CD4-positive, alpha-beta T cell treated with Interleukin-15 for 1 hour (primary cell): ENCODE measurements at places on chromosomes 6 and 20.

GRCh38 chr6:11785415-11785773 is 6.8 kb upstream of the ADTRP start:
- no peak for DNase-seq

- no peak for DNase-seq
Measured at GRCh38 chr20:59581993-59582679, 22.2 kb upstream of the PHACTR3 start.

DNA sequence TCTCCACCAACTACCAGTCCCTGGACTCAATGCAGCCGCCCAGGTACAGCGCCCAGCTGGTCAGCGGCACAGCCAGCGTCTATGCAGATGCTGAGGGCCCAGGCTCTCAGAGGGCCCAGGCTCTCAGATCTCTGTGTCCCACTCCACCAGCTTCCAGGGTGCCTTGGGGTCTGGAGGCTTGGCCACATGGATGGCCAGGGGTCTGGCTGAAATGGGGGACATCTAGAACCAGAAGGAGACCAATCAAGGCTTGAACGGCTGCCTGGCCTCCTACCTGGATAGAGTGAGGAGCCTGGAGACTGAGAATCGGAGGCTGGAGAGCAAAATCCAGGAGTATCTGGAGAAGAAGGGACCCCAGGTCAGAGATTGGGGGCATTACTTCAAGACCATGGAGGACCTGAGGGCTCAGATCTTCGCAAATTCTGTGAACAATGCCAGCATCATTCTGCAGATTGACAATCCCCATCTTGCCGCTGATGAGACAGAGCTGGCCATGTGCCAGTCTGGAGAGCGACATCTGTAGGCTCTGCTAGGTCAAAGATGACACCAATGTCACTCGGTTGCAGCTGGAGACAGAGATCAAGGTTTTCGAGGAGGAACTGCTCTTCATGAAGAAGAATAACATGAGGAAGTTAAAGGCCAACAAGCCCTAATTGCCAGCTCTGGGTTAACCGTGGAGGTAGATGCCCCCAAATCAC is 44.1 kb upstream of the GRM4 start:
- DNase-seq = peak; percentile 71

GRCh38 chr6:166456395-166457156 is 73.8 kb upstream of the MPC1 start:
- no peak for DNase-seq

GRCh38 chr20:39823224-39823623 is 861.1 kb downstream of the DHX35 start:
- DNase-seq = no peak

DNA sequence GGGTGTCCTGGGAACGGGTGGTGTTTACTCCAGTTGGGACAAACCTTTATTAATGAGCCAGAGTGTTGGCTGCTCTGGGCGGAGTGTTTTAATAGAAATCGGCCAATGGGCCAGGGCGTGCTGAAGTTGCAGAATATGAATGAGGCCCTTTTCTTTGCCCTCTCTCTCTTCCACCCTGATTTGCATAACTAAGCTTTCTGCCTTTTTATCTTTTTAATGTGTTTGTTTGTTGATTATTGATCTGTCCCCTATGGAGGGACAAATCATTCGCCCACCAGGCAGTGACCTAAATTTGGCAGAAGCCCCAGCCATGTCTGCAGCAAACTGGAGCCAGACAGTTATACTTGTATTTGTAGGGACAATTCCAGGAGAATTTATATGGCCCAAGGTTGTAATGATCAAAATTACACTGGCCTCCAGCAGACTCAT is 420.9 kb downstream of the PREX1 start:
- DNase-seq = no peak

DNA sequence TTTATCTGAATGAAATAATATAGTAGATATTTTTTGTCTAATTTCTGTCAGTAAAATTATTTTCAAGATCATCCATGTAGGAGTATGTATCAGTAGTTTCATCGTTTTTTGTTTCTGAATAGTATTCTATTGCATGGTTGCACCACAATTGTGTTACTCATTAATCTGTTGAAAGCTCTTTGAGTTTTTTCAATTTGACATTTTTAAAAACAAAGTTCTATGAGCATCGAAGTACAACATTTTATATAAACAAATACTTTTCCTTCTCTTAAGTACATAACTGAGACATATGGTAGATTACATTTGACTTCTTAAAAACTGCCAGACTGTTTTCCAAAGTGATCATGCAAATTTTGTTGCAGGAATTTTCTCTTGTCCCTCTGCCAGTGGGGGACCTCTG is 1113.1 kb upstream of the CITED2 start:
- DNase-seq = no peak

DNA sequence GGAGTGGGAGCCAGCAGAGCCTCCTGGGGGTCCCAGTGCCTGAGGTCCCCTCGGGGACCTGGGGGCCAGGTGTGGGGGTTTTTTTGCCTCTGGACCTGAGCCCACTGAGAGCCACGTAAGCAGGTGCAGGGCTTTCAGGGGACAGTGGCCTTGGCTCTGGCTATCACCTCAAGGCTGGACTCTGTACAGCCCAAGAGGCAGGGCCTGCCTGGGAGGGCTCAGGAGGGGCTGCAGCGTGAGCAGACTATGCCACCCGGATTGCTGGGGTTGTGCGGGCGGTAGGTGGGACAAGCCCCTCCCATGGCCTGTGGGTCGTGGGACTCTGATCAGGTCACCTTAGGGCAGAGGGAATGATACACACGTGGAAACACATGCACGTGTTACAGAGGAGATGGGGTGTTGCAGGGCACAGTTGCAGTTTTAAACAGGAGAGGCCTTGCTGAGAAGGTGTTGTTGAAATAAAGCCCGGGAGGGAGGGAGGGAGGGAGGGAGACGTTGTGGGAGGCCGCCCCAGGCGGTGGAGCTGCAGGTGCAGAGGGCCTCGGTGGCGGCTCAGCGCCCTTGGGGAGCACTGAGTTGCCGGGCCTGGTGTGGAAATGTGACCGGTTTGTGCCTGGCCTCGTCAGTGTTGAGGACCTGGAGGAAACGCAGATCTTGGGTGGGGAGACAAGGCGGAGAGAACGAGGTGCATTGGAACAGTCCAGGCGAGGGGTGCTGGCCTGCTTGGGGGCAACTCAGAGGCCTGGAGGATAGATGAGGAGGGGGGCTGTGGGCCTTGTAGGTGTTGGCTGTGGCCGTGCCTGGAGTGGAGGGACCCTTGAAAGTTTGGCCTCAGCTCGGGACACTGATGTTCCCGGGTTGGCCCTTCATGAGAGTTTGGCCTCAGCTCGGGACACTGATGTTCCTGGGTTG is 2.3 kb downstream of the TCEA2 start:
- DNase-seq = no peak

DNA sequence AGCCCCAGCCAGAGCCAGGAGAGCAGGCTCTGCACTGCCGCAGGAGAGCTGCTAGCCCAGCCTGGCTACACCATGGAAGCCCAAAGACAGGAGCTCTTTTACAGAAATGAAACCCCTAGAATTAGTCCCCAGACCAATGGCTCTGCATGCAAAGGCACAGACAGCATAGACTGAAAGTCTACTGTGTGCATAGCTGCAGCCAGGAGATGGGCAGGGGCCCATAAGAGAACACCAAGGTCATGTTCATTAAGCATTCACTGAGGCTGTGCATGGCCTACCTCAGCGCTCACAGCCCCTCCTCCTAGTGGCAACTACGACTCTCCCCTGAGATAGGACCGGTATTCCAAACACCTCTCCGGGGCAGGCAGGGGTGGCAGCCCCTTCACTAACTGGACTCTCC is 34.9 kb downstream of the SNX5 start:
- DNase-seq = no peak

- DNase-seq = no peak
Measured at GRCh38 chr6:11847515-11848345, 69.1 kb upstream of the ADTRP start.

GRCh38 chr6:128519132-128519930 is 1.1 kb downstream of the PTPRK start:
- DNase-seq = no peak

DNA sequence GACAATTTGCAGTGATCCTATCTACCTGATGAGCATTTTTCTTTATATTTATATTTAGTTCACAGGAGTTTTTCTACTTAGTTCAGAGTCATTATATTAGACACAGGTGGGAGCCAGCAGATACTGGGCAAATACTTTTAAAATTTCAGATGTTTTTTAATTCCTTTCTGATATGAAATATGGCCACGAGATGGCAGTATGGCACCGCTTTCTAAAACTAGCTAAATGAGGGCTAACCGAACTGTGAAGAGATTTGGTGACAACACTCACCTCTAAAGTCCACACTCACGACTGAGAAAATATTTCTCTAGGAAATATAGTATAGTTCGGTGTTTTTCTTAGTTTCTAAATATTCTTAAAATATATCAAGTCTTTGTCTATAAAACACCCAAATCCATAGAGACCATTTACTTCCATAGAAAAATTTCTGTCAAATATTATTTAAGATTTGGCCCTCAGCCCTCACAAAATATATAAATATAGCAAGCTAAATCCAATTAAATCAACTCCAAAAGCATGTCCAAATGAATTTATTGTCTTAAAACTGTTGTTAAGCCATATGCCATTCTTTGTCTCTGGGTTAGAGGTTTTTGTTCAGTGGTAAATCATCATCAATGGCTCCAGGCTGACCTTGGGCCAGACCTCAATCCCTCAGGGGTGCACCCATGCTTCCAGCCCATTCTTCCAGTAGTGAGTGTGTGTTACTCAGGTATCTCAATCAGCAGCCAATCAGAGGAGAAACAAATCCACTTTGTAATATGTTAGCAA is 63.6 kb downstream of the HUS1B start:
- peak; percentile 23 for DNase-seq

DNA sequence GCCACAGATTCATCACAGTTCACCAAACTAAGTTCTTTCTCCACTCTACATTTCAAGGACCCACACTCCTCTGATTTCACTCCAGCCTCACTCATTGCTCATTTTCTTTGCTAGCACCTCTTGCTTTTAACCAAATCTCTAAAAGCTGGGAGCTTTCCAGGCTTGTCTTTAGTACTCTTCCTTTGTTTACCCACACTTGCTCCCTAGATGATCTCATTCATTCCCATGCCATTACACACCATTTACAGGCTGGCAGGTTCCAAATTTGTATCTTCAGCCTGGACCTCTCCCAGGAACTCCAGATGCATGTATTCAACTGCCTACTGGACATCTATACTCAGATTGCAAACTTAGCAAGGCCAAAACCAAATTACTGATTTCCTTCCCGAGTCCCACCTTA is 5.3 kb upstream of the GUCA1B start:
- DNase-seq = no peak

DNA sequence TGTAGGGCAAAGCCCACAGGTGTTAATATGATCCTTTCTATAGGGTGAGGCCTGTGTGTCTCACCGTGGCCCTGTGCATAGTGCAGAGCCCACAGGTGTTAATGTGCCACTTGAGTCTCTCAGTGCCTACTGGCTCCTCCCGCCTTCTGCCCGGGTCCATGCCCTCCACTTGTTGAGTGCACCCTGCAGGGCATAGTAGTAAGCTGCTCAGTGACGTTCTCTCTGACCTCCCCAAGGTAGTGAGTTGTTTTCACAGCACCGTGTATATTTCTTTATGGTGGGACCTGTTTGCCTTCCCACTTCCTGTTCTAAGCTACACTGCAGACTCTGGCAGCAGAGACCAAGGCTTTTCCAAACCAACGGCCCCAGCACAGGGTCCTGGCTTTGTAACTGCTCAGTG is 64.5 kb upstream of the SLC22A1 start:
- DNase-seq = no peak

GRCh38 chr20:36754656-36755222 is 8.8 kb upstream of the NDRG3 start:
- DNase-seq = peak; percentile 48

GRCh38 chr6:106066989-106067388 is 19.1 kb upstream of the PRDM1 start:
- DNase-seq = no peak

- DNase-seq = no peak
Measured at GRCh38 chr6:158018851-158019361, 37.2 kb downstream of the SYNJ2 start.

DNA sequence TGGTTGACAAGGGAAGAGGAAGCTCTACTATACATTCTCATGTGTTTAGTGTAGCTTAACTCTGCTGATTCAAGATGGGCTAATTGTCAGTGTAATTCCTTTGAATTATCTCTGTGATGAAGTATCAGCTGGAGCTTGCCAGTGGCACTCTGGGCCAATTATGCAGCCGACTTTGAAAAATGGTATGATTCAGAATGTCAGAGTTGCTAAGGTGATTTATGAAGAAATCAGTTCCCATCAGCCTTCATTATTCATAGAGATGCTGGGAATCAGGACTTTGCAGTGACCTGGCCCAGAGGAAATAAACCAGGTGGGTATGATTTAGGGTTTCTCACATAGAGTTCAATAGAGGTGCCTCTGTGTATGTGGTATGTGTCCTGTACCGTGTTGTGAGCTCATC is 33.4 kb downstream of the KCNS1 start:
- no peak for DNase-seq

GRCh38 chr6:150613269-150613668 is 13.6 kb downstream of the PLEKHG1 start:
- no peak for DNase-seq

GRCh38 chr20:23564927-23565326 is 3.4 kb downstream of the CST9L start:
- DNase-seq = no peak

DNA sequence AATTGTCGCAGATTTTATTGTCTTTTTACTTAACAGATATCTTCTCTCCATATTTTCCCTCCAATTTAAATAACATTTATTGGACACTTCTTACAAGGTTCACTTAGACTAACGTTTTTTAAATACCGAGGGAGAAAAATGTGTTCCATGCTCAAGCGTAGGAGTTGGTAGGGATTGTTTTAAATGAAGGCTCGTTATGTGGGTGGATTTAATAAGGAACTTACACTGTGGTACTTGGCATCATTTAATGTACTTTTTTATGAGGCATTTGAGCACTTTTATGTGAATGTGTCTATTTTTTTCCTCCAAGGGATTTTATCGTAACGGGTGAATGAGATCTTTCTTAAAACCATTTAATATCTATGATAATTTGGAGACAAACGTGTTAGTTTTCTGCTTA is 125.0 kb upstream of the MTHFD1L start:
- DNase-seq = no peak

DNA sequence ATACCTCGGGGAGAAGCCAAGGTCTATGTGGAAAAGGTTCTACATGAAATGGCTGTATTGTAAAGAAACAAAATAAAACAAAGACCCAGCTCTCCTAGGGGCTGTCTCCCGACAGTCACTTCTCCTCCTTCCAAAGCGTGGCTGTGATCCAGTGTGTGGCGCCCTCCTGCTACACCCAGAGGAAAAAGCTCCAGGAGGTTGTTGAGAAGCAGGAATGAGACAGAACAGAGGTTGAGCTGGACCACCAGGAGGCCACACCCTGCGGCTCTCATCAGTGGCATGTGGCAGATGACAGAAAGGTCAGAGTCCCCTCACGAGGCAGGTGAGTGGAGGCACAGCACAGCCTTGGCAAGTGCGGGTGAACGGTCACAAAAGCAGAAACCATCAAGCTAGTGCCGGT is 236.0 kb downstream of the TBXT start:
- DNase-seq = no peak
